ENCODE measurements at places on chromosomes 1 and 21.

GRCh38 chr1:216456682-216457081 is 33.4 kb upstream of the USH2A start:
- DNase-seq, result no peak

GRCh38 chr1:54367613-54368012 is 38.6 kb downstream of the SSBP3 start:
- DNase-seq, result no peak

GRCh38 chr1:54506594-54506993 is 41.4 kb upstream of the ACOT11 start:
- DNase-seq, result no peak

GRCh38 chr1:32919811-32920733 is 18.9 kb upstream of the TMEM54 start:
- DNase-seq, result no peak

- no peak for DNase-seq
These were observed 501.0 kb upstream of the USP24 start for GRCh38 chr1:55716151-55716550.

GRCh38 chr1:116586741-116587143 is 15.9 kb upstream of the CD58 start:
- DNase-seq, result no peak

- DNase-seq, result no peak
These were observed 37.0 kb downstream of the MIA3 start for GRCh38 chr1:222654849-222655248.

- no peak for DNase-seq
These were observed 17.1 kb upstream of the HDAC1 start for GRCh38 chr1:32274646-32275340.

- no peak for DNase-seq
These were observed at the start of gene TMEM81 for GRCh38 chr1:205084360-205084759. TSS of gene TMEM81 (minus strand) at chr1:205084460. CDS start at chr1:205084320, 140 bp downstream.

DNA sequence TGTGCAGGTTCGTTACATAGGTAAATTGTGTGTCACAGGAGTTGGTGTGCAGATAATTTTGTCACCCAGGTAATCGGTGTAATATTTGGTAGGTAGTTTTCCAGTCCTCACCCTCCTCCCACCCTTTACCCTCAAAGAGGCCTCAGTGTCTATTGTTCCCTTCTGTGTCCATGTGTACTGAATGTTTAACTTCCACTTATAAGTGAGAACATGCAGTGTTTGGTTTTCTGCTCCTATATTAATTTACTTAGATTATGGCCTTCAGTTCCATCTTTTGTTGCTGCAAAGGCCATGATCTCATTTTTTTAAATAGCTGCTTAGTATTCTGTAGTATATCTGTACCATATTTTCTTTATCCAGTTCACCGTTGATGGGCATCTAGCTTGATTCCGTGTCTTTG is 87.3 kb downstream of the RPS6KC1 start:
- DNase-seq, result no peak

DNA sequence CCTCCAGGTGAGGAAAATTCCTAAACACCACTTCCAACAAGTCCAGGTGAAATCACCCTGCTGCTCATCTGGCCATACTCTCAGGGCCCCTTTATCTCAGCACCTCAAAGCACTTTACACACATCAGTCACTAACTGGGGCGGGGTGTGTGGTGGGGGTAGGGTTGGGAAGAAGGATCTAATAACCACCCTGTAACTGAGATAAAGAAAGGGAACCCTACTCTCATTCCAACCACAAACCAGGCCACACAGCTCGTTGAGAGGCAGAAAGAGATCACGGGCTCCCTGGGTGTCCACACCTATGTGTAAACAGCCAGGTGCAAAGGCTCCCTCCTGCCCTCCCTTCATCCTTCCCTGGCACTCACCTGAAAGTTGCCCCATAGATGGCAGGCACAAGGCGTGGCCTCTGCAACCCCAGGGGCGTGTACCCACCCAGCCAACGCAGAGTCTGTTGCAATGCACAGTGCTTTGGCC is 20.4 kb downstream of the GPR161 start:
- no peak for DNase-seq

GRCh38 chr1:209395169-209395568 is 188.3 kb upstream of the CAMK1G start:
- DNase-seq, result no peak

GRCh38 chr1:170732252-170732588 is 68.3 kb downstream of the PRRX1 start:
- DNase-seq, result no peak

DNA sequence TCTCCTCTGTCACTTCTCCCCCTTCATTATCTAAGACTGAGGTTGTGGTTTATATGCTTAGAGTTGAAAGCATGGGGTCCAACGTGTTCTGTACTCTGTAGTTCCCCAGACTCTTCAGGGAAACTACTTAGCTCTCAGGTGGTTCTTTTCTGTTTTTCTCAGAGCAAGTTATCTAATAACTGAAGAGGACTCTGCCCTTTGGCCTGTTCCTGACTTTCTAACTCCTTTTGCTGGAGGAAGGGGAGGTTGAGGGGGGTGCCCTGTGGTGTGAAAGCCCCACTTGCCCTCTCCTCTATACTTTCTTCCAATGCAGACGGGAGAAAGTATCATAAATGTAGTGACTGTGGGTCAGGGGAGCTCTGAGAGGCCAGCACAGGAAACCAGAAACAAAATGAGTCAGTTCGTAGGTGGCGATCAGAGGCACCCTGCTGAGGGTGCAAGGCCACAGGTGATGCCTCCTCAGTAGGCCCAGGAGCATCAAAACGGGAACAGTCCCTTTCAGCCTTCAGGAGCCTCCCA is 5.0 kb downstream of the SLC25A44 start:
- DNase-seq, result no peak

GRCh38 chr1:199422206-199422605 is 605.3 kb upstream of the NR5A2 start:
- no peak for DNase-seq

DNA sequence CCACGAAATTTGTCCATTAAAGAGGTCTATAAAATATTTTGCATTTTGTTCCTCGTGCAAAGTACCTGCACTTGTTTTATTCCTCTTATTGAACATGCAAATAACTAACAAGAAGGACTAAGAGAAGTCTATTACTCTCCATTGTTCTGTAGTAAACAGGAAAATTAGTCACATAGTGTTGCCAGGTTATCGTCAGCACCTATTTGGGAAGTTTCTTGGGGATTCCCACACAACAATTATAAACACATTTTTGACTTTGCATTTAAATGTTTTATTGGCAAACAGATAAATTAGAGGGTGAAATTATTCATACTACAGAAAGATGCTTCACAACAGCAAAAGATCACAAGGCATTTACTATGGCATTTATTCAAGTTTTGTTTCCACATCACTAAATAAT is 174.5 kb downstream of the ZC3H11B start:
- DNase-seq, result no peak

GRCh38 chr21:14241297-14241696 is 25.3 kb downstream of the RBM11 start:
- DNase-seq, result no peak

GRCh38 chr1:210882414-210883221 is 251.3 kb downstream of the KCNH1 start:
- DNase-seq, result no peak

DNA sequence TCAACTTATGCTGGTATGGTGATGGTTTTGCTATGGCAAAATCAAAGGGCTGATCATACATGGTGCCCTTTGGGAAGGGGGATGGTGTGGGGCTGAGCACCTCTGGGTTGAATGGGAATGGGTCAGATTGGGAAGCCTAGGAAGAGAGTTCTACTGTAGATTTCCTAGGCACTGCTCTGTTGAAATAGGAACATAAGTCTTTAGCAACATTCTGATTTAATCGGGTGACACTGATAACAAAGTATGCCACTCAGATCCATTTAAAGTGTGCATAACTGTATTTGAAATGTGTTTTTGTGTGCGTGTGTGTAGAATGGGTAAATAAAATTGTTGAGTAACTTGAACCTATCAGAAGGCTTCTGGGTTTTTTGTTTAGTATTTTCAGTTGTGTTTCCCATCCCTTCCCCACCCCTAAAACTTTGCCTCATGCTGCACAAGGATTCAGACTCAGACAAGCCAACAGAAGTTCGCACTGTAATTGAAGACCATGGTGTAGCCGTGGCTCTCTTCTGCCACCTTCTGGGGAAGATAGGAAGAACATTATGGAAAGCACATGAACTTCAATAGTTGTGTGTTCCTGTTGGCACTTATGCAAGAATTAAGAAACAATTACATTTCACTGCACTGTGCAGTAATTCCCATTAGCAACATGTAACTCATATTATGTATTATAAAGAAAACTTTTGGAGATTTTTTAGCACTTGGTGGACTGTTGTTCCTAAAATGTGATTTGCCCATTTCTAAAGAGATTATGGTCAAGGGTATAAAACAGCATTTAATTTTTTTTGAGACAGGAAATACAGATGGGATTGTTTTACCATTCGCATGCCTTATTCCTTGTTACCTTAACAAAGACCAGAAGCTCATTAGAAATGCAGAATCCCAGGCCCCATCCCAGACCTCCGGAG is 10.9 kb upstream of the C4BPB start:
- DNase-seq, result peak; percentile 21

Data from DMS 273 treated with DMSO at 0.1 percent for 48 hours (cell line).